ENCODE measurements at places on chromosomes 2 and 18.
A peak's percentile ranks its signal among the peaks of the same experiment; 100 is the strongest.

DNA sequence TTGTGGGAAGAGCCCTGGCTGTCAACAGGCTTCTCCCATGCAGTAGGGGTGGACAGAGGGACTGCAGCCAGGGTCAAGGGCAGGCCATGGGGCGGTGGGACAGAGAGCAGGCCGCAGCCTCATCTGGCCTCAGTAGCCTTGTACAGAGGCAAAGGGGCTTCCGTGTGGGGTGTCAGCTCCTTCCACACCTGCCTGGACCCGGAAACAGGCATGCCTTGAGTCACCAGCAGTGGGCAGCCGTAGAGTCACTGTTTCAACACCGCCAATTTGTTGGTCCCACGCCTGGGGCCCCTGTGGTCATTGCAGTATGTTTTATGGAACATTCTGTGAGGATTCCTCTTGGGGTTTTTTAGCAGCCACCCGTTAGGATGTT is 173.0 kb downstream of the SMAD7 start:
- DNase-seq = no peak

DNA sequence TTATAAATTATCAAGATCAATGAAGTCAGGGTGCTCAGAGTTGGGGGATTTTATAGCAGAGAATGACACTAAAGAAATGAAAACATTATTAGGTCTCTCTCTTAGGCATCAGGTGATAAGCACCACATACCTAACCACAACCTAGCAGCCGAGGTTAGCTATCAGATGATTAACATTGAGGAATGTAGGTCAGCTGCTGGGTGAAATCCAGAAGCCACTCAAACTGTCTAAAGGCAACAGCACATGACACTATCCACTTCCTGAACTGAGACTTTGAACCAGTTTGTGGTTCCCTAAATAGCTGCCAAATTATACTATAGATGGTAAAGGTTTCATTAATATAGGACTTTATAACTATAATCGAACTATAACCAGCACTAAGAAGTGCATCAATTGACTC is 4.7 kb downstream of the EPG5 start:
- DNase-seq = peak; percentile 33

- no peak for DNase-seq
These were observed 28.4 kb upstream of the RNU4ATAC start for GRCh38 chr2:121502246-121502645.

GRCh38 chr18:58569490-58569911 is 59.4 kb downstream of the ALPK2 start:
- DNase-seq = no peak

DNA sequence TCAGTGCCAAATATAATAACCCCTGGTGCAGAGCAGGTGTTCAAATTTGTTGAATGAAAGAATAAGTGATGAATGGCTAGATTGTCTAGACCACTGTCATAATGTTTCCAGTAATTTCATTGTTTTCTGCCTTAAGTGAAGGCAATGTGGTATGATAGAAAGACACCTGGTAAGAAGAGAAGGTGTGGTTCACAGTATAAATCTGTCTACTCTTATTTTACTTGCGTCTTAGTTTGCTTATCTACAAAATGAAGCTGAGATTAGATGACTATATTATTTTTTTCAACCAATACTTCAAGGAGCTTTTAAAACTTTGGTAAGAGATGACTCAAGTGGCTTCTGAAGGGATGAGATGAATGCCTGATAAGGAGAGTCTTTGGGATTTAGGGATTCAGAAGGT is 788.4 kb downstream of the EPHA4 start:
- no peak for DNase-seq

- DNase-seq = no peak
These were observed 274.9 kb upstream of the UBE2E3 start for GRCh38 chr2:180705551-180705950.

- no peak for DNase-seq
These were observed 262.0 kb downstream of the MEIS1 start for GRCh38 chr2:66696886-66697285.

- DNase-seq = no peak
These were observed 24.5 kb downstream of the CYP27A1 start for GRCh38 chr2:218806346-218806978.

GRCh38 chr2:230942920-230943896 is 18.2 kb upstream of the GPR55 start:
- DNase-seq = peak; percentile 64

DNA sequence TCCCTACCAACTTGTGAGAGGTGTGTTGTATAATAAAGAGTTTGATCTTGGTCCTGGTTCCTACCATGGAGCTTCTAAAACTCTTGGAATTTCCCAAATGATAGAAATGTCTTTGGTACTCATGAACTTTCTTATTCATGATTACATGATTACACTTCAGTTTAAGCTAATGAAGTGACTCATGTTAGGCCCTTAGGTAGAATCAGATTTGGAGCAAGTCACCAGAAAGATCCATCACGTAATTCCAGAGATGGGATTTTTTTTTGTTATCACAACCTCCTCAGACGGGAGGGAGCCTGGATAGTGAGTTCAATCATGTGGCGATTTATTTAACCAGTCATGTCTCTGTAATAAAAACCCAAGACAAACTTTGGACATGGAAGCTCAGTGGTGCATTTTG is 1287.6 kb upstream of the ZEB2 start:
- no peak for DNase-seq

- no peak for DNase-seq
These were observed 290.7 kb upstream of the CYP26B1 start for GRCh38 chr2:72438364-72438763.

DNA sequence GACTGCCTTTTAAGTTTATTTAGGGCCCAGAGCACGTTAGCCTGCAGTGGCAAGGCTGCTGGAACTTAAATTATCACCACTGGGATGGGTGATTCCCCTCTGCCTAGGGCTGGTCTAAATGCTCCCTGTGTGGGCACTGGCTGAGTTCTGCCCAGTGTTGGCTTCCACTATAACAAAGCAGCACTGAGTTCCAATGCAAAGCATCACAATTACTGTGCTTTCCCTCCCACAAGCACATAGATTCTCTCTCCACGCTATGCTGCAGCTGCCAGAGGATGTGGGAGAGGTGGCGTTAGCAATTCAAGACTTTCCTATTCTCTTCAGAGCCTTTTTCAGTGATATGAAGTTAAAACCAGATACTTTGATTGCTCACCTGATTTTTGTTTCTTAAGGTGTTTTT is 328.9 kb upstream of the DDX18 start:
- DNase-seq = no peak

- DNase-seq = no peak
These were observed 56.5 kb downstream of the TMEM18 start for GRCh38 chr2:620471-621302.

GRCh38 chr2:190637903-190638618 is 10.8 kb upstream of the NAB1 start:
- no peak for DNase-seq

DNA sequence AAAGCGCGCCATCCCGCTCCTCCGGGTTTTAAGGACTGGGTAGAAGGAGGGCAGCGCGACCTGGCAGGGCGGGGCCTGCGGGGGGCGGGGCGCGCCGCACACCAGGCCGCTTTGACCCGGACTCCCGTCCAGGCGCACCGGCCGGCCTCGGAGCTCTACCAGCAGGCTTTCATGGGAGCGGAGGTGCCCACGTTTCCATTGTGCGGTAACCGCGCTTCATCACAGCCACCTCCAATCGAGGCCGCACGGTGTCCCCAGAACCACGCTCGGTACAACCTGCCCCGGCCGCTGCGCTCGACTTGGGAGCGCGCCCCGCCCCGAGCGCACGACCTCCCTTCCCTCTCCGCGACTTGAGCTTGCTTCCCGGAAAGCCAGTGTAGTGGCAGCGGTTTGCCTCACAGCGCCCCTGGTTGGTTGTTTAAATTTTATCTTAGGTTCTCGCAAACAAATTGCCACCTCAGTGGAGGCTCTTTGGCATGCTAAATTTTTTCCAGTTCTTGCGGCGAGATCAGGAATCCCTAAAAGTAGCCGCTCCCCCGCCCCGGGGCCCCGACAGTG is 280 bp upstream of the CYP1B1 start:
- DNase-seq = peak; percentile 63

- no peak for DNase-seq
These were observed 67.4 kb upstream of the STAM2 start for GRCh38 chr2:152242787-152243472.

GRCh38 chr2:126749537-126749936 is 93.6 kb downstream of the GYPC start:
- no peak for DNase-seq

DNA sequence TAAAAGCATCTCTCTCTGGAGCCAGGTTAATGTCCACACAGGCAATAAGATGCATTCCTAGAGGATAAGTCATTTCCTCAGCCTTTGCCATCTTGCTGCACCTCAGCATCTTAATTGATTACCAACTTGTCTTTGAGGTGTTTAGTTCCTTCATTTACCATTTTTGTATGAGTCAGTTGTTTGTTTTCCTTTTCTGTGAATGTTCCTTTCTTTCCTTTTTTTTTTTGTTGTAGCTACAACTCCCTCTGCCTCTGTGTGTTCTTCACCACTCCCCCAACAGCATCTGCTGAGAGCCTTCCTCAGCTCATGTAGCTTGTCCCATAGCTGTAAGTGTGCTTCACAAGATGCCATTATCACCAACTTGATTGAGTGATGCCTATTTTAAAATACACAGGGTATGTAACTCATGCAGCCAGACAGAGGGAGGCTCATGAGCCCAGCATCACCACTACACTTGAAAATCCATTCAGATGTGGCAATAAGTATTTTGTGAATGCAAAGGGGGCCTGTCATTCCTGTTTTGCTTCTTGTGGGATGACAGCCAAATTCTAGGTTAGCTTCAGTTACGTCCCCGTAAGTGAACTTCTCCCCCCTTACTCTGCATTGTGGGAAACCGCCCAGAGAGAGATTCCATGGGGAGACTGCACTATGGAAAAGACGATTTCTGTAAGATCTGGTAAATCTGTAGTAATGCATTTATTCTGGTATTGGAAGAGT is 315.9 kb upstream of the ZEB2 start:
- no peak for DNase-seq

DNA sequence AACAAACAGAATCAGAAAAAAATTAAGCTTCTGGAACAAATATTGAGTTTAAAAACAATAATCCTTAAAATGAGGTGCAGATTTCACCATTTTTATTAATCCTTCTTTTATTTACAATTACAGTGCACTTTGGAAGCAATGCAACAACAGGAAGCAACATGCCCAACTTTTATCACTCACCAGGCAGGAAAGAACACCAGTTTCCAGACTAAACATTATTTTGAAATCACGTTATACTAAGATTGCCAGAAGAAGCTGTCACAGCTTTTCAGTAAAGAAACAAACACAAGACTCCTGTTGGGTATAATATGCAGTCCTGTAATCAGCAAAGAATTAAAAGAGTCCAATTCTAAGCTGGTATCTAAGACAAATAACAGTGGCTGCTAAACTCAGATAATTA is 137.9 kb upstream of the ZC3H15 start:
- no peak for DNase-seq

DNA sequence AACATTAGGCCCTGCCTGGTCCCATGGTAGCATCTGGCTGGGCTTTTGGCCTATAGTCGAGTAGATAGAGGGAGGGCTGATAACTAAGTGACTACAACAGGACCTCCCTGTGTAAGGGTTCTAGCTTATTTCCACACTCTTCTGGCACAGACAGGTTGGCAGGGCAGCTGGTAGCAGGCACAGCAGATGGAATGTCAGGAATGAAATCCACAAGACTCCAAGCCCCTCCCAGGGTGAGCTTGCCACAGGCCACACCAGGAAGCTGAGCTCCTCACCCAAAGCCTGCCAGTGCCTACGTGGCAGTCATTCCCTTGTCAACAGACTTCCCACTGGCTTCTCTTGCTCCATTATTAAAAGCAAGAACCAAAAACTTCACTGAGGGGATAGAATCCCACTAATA is 20.7 kb upstream of the C1QL2 start:
- DNase-seq = no peak

GRCh38 chr2:45242161-45242741 is 233.0 kb upstream of the SIX2 start:
- DNase-seq = no peak
